ENCODE measurements at places on chromosomes 6 and 20.

DNA sequence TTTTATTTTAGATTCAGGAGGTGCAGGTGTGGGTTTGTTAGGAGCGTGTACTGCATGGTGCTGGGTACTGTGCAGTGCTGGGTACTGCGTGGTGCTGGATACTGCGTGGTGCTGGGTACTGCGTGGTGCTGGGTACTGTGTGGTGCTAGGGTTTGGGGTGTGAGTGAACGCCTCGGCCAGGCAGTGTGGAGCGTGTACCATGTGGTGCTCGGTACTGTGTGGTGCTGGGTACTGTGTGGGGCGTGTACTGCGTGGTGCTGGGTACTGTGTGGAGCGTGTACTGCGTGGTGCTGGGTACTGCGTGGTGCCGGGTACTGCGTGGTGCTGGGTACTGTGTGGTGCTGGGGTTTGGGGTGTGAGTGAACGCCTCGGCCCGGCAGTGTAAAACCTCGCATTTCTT is 62.9 kb downstream of the WDR27 start:
- DNase-seq: peak; percentile 30

DNA sequence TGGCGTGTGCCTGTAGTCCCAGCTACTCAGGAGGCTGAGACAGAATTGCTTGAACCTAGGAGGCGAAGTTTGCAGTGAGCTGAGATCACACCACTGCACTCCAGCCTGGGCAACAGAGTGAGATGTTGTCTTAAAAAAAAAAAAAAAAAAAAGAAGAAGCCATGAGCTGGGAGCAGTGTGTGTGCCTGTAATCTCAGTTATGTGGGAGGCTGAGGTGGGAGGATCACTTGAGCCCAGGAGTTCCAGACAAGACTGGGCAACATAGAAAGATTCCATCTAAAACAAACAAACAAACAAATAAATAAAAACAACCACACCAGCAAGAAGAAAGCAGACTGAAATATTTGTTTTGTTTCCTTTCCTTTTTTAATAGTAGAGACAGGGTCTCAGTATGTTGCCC is 62.2 kb upstream of the KIF13A start:
- DNase-seq: no peak

- DNase-seq: no peak
These were observed 106.1 kb downstream of the SLC22A3 start for GRCh38 chr6:160454303-160454702.

- DNase-seq: no peak
These were observed 3.1 kb upstream of the CLDN20 start for GRCh38 chr6:155260686-155261085.

DNA sequence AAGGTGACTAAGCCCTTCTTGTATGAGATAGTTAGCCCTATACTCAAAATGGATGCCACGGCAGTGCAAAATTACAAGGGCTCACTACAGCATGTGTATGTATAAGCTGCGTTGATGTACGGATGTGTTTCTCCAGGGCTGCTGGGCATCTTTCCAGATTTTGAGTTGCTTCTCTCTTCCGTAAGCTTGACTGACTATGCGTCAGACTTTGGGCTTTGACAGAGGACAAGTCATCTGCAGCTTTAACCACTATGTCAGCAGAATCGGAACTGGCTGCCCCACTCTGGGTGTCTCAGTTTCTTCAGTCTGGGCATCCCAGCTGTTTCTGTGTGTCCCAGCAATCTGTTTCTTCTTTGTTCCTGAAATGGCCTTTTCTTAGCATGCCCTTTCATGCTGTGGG is 241.6 kb downstream of the BTBD3 start:
- DNase-seq: no peak

DNA sequence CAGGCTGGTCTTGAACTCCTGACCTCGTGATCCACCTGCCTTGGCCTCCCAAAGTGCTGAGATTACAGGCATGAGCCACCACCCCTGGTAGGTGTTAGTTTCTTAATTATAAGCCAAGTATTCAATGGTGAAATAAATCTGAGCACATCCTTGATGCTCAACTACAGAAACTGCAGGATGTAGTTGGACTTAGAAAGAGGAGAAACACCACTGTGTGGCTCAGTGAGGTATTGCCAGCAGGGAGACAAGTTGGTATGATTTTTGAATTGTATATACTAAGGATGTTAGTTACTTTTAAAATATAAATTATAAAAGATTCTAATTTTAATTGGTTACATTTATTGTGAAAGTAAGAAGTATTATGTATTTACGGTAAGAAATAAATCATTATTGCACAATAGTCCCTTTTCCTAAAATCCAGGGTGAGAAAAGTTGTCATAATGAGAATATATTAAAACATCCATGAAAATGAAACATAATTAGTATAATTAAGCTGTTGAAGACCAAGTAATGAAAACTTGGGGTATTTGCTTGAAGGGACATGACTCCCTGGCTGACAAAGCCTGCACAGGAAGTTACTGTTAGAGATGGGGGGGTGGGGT is 17.6 kb downstream of the SLC18B1 start:
- DNase-seq: no peak

DNA sequence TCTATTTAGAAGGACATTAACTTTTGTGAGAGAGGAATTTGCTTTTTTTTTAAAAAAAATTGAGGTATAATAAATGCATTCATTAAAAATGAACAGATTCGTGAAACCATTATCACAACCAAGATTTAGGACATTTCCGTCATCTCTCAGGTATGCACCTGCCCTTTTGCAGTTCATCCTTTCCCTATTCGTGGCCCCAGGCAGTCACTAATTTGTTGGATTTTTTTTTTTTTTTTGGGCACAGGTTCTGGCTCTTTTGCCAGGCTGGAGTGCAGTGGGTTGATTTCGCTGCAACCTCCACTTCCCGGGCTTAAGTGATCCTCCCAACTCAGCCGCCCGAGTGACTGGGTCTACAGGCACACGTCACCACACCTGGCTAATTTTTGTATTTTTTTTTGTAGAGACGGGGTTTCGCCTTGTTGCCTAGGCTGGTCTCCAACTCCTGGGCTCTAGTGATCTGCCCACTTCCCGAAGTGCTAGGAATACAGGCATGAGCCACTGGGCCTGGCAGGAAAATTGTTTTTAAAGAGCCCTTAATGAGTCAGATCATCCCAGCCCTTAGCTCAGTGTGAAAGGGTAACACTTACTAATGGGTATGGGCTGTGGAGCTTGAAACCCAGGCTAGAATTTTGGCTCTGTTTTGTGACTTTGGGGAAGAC is 9.2 kb downstream of the PHF3 start:
- no peak for DNase-seq

- no peak for DNase-seq
These were observed 123.9 kb downstream of the SNX5 start for GRCh38 chr20:17844549-17845298.

DNA sequence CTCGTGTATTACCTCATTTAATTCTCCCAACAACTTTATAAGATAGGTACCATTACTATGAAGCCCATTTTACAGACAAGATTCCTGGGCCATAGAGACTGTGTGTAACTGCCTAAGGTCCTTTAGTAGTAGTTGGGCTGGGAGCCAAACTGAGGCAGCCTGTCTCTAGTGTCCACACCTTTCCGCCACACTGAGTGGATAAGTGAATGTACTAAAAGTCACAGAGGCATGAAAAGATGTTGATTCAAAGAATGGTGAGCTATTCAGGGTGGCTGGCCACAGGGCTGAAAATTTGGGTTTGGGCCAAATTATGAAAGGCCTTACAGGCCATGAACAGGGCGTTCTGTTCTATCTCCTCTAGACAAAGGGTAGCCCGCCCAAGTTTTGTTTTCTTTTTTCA is 11.0 kb downstream of the CD24 start:
- DNase-seq: no peak

DNA sequence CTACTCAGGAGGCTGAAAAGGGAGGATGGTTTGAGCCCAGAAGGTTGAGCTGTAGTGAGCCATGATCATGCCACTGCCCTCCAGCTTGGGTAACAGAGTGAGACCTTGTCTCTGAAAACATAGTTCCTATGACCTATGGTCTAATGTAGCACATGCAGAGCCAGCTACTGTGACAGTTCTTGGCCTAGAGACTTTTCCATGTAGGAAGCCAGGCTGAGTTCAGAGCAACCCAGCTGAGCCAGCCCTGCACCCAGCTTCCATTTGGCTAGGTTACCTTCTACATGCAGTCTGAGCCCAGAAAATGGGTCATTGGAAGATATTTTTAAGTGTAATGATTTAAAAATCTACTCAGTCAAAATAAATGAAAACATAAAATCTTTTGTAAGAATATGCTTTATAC is 92.8 kb downstream of the FNDC1 start:
- no peak for DNase-seq

DNA sequence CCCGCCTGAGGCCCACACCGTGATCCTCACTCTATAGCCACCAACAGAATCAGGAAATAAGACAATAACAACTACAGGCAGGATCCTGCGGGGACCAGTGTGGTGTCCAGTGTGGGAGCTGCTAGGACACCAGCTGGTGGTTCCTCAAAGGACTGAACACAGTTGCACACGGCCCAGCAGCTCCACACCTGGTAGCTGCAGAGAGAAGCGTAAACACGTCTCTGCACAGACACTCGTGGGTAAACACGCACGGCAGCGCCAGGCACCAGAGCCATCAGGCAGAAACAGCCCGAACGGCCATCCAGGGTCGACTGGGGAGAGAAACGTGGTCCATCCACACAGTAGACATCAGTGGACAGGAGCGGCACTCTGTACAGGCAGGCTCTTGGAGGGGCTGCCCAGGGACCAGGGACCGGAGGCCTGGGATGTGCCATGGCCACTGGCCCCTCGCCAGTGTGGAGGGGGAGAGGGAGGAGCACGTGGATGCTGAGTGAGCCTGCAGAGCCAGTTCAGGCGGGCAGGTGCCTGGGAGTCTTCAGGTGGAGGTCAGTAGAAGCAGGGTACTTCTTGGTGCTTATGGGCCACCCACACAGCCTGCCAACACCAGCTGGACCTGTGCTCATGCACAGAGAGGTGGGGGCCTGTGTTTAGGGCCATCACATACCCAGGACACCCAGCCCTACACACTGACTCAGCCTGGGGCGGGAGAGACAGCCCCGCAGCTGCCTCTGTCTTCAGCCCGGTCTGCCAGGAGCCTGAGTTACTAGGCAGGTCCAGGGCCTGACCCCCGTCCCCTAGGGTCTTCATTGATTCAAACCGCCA is 7.4 kb upstream of the LAMA5 start:
- no peak for DNase-seq

DNA sequence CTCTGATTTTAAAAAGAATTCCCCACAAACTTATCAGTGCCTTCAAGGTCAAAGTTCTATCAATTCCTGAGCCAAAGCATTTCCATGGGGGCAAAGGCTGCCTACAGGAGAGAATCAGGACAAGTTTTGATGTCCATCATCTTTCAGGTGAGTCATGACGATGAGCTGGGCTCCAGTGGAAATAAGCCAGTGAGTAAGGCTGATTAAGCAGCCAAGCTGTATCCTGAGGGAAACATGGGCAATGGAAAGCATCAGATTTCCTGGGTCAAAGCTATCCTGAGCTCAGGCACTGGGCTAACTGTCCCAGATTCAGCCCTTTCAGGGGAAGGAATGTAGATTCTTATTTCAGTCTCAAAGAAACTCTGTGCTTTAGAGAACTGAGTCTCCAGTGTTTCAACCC is 377.4 kb downstream of the CD109 start:
- DNase-seq: no peak
